ENCODE measurements at places on chromosomes 12 and 14. TPM values are rescaled to one million over a fixed set of nuclear protein-coding genes. Genes with fewer than 3 reads are reported as not detected.

The SLCO1A2 gene
- total RNA-seq: not detected

The CCDC92 gene
- total RNA-seq: 31.0 TPM

The USP30 gene
- 15.9 TPM for total RNA-seq

The LRP1-AS gene
- not detected for total RNA-seq

The DIO2 gene
- total RNA-seq: 1.1 TPM

DNA sequence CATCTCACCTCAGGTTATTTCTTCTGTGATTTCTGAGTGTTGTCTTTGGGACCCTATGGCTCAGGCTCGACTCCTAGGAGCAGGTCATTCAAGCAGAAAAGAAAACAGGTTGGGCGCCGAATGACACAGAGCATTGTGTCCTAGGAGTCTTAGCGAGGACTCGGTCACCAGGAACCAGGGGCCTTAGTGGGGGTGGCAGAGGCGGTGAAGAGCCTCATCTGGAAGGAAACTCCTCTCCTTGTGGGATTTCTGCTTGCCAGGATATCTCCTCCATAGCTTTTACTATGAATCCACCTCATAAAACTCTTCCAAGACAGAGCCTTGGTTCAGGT lies 630 bp downstream of the PLEKHH1 start:
- no peak for DNase-seq

DNA sequence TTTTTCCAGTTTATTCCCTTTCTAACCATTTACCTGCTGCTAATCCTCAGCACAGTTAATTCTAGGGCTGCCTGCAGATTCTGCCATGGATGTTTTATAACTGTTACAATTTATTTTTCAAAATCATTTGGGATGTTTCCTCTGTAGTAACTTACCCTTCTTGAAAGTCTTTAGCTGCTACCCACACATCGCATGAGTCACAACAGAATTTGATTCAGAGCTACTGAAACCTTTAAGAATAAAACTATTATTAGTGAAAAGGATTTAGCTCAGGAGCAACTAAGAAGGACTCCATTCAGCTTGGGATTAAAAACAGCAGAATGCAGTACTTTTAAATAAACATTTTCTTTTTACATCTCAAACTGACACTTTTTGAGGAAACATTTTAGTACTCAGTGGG lies 41.7 kb upstream of the RGS6 start:
- no peak for DNase-seq

DNA sequence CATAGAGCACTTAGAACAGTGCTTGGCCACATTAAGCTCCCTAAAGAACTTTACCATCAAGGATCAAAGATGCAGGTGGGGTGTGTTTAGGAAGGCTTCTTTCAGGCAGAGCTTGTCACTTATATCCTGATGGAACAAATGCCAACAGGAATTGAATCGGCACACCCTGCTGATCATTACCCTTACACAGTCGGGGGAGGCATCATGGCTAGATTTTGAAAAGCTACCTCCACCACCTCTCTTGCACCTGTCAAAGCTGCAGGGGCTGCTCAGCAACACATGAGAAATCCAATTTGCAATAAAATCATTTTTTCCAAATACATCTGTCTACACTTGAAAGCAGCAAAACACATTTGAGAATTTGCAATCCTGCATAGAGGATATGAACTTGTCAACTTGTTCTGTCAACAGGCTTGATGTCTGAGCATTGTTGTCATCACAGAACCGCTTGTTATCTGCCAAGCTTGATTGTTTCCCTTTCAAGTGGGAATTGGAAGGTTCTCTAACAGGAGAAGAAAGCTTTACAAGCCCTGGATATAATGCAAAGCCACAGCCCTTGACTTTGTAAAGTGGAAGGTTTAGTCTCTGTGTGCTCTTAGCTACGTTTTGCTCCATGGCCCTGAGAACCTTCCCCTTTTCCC lies 24.6 kb upstream of the TRIM9 start:
- no peak for DNase-seq

DNA sequence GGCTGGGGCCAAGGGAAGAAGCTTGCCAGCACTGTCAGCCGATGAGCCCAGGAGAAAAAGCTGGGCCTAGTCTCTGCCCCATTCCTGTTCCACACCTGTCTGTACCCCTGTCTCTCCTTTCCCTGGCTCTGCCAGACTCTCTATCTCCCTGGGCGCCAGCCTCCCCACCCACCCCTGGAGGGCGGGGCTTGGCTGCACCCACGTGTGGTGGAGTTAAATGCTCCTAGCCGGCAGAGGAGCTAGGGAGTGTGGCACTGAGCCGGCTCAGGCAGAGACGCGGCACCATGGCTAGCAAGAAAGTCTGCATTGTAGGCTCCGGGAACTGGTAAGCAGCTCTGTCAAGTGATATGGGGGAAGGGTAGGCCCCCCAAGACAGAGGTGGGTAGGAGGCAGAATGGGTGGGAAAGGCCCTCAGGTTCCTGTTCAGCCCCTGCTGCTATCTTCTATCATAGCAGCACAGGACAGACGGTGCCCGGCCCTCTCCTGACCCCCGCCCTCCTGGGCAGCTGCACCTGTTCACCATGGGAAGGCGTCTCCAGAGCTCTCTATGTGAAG lies at the start of gene GPD1:
Gene GPD1, plus strand, starts transcription at position 242 of the 555 bp plus-strand sequence. Its CDS starts 43 bp downstream, at position 285.
- peak; percentile 29 for DNase-seq

GRCh38 chr12:95573951-95574576 lies 22.8 kb upstream of the USP44 start:
- DNase-seq: no peak

GRCh38 chr14:67187826-67188225 lies 1.4 kb upstream of the GARIN2 start:
- no peak for DNase-seq

DNA sequence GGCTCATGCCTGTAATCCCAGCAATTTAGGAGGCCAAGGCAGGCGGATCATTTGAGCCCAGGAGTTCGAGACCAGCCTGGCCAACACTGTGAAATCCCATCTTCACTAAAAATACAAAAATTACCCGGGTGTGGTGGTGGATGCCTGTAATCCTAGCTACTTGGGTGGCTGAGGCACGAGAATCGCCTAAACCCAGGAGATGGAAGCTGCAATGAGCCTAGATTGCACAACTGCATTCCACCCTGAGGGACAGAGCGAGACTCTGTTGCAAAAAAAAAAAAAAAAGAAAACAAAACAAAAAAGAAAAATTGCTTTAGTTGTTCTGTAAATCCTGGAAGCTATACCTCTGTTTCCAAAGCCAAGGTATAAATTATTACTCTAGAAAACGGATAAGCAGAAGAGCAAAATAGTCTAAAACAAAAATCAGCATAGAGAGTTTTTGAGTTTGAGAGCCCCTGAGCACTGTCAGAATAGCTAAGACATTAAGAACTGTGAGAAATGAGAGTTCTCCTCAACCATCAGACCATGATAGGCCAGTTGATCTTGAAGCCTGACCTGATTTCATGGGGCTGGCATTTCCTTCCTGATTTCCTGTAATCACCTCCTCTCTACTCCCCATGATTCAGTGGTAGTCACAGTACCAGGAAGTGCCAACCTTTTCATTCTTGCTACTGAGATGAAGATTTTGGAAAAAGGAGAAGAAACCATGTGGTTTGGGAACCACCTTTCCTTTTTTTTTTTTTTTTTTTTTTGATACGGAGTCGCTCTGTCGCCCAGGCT lies 31.7 kb downstream of the ATP2A2 start:
- peak; percentile 8 for DNase-seq

DNA sequence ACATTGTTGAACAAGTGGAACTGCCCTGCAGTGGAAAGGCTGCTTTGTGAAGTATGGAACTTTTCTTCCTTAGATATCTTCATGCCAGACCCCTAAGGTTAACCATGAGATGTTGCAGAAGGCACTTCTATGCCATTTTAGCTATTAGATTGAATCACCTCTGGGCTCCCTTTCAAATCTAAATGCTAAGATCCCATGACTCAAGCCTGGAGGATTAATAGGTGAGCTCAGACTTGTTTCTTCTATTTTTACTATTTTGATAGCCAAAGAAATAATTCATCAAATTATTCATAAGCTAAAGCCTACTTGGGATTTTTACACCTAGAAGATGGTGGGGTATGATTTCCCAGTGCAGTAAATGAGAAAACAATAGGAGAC lies 64.3 kb downstream of the DAD1 start:
- no peak for DNase-seq

GRCh38 chr14:37746140-37746832 lies 150.9 kb downstream of the TTC6 start:
- no peak for DNase-seq

DNA sequence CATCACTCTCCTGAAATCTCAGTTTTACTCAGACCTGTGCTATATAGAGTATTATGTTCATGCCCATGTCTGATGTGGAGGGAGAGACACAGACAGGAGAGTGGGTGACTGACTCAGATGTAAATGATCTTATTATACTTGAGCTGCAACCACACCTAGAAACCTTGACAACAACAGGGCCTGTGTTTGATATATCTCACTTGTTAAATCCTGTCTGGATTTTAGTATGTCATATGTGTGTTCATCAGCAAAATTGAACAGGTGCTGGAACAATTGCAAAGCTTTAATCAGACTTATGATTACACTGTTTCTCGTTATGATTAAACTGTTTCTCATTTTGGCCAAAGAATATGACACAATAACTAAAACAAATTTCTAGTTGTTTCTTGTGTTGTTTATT lies 37.7 kb downstream of the DIP2B start:
- peak; percentile 49 for DNase-seq
